Stimulated activated naive CD4-positive, alpha-beta T cell (primary cell): ENCODE measurements at places on chromosomes 3 and 15.

- no peak for DNase-seq
Measured at GRCh38 chr3:14151471-14152083, 26.7 kb downstream of the TMEM43 start.

- DNase-seq, result no peak
Measured at GRCh38 chr3:58041826-58042324, 33.7 kb downstream of the FLNB start.

DNA sequence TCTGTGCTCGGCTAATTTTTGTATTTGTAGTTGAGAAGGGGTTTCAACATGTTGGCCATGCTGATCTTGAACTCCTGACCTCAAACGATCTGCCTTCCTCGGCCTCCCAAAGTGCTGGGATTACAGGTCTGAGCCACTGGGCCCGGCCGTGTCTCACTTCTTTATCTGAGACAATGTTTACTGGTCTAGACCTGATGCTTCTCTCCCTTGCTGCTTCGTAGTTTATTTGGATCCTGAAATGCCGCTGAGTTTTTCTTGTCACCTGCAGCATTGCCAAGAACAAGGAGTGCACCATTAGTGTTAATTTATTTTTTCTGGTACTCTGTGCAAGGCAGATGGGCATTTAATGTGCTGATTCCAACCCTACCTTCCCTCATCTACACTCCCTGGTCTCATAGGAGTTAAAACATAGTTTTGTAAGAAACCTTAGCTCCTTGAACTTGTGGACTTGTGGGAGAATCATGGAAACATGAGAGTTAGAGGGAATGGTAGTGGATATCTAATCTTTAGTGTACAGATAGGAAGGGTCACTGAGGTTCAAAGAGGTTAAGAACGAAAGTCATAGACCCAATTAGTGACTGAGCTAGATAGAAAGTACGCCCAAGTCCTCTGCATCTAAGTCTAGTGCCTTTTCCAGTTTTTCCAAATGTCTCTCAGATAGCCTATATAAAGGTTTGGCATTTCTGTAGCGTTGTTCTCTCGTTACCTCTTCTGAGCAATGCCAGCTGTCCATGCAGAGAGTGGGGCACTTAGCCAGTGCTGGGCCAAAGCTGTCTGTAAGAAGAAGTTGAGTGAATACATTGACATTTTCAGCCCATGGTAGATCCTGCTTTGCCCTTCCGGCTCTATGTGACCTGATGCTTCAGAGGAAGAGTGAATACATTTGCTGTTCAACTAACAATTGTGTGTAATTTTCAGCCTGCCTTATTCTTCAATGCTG, 244.1 kb downstream of the LPP start:
- DNase-seq, result no peak

- DNase-seq, result no peak
Measured at GRCh38 chr3:177976866-177977265, 559.4 kb upstream of the KCNMB2 start.

GRCh38 chr15:56242576-56243162, 1.0 kb downstream of the RFX7 start:
- DNase-seq, result no peak

DNA sequence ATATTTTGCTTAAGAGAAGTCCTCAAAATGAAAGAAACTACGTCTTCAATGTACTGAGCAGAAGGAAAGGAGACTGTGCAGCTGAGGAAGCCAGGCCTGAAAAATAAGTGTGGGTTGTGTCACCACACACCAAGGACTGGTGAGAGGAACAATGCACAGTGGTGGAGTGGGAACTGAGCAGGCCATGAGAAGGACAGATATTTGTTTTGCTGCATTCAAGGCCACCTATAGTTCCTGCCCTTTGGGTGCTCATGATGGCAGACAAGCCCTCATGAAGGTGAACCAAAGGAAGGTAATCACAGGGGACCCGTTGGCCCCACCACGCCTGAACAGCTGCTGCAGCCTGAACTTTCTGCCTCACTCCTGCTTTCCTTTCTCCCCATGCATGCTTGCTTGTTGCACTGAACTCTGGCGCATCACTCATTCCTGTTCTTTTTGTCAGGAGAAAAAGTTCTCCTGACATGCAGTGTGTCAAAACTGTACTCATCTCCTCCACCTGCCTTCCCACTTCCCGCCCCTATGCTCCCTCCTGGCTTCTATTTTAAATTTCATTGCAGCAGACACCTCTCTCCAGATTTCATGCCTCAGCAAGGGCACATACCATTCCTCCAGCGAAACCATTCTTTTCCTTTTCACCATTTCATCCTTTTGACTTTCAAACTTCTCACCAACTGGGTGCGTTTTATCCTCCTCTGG, 2.2 kb upstream of the RNF7 start:
- no peak for DNase-seq

DNA sequence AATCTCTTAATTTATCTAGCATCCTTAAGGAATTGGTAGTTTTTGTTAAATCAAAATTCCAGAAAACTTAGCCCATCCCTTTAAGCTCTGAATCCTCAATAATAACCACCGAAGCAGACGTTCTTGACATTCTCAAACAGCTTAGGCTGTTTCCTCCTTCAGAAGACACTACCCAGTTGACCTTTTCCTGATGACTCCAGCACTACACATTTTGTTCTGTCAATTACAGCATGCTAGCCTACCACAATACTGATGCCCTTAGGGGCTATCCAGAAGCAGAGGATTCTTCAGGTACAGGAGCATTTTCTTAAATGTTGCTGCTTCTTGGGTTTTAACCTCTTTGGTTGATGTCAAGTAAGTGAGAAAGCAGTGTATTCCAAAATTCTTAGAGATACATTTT, 33.4 kb downstream of the ETV5 start:
- no peak for DNase-seq

DNA sequence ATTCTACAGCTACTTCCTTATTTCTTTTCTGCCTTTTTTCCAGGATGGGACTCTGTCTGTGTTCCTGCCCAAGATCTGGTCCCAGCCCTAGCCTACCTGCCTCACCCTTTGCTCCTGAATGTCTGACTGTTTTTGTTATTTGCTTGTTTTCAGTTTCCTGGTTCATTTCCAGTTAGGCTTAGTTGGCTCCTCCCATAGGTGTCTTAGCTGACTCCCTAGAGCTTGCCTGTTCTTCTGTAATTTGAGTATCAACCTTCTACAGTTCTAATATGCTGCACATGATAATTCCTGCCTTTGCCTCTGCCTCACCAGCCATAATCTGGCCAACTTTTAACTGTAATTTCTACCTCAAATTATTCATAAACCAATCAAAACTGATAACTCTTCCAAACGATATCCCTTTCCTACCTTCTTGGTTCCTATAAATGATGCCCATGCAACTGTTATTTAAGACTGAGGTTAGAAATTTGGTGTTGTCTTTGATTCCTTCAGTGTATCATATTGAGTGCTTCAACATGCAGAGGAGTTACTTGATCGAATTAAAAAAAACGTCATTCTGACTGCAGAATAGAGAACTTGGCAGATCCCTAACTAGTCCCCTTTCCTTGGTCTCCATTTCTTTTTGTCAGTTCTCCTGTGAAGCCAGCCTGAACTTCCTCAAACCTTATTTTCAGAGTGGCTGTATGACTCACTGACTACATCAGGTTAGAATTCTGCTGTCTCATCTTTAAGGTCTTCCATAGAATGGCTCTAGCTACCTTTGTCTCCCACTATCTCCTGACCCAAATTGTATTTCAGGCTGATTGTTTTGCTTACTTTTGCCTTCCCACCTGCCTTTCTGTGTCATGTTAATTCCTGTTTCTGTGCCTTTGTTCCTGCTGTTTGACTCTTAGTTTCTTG, 8.4 kb downstream of the GOLM2 start:
- no peak for DNase-seq

GRCh38 chr3:37200141-37200540, 25.8 kb upstream of the LRRFIP2 start:
- DNase-seq, result no peak

DNA sequence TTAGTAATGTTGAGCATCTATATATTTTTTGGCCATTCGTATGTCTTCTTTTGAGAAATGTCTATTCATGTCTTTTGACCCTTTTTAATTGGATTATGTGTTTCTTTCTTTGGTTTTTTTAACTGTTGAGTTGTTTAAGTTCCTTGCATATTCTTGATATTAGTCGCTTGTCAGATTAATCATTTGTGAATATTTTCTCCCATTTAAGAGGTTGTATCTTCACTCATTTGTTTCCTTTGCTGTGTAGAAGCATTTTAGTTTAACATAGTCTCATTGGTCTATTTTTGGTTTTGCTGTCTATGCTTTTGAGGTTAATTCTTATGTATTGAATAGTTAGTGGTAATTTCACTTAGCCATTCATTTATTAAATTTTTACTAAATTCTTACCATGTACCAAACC, 283.8 kb downstream of the ZPLD1 start:
- no peak for DNase-seq

- DNase-seq, result no peak
Measured at GRCh38 chr15:73867956-73868355, 5.4 kb upstream of the TBC1D21 start.

GRCh38 chr3:186532598-186533072, 11.5 kb downstream of the CRYGS start:
- no peak for DNase-seq

DNA sequence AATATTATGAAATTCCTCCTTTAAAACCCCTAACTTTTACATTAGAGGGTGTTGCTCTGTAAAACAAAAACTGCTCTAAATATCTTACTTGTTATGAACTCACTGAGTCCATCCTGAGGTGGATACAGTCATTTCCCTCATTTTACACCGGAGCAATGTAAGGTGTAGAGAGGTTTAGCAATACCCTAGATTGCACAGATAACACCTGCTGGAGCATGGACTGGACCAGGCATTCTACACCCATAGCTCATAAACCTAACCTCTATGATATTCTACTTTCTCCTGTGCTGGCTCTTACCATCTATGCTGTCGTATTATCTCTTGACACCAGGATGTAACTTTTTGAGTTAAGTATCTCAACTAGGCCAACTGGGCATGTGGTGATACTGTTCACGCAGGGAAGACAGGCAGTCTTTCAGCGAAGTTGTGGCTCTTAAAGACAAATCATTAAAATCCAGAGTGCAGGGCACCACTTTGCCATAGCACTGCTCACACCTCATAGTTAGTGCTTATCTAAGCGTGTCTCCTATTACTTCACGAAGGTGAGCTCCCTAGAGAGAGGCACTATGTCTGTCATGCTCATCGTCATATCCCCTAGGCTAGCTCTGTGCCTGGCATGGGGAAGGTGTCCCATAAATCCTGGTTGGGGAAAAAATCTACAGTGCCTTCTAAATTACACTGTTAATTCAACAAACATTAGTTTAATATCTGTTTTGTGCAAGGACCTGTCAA, 100.1 kb upstream of the SLC2A2 start:
- DNase-seq, result no peak

DNA sequence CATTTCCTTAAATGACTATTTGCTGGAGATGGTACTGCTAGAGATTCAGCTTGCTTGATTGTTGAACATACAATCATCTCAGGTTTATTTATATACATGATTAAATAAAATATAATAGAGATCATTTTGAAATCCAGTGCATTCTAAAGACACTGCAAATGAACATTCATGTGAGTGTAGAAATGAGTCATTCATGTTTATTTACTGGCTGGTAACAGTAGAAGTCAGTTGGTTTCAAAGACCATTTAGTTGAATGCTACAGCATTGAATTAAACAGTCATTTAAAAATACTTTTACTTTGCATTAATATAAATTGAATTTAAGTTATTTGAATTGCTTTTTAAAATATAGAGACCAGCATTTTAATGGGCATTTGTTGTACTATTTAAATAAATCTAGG, 551.9 kb upstream of the GOLIM4 start:
- DNase-seq, result no peak

- no peak for DNase-seq
Measured at GRCh38 chr3:49219132-49219531, 47.7 kb downstream of the KLHDC8B start.

GRCh38 chr3:9146367-9147071, 102.9 kb downstream of the SRGAP3 start:
- no peak for DNase-seq

DNA sequence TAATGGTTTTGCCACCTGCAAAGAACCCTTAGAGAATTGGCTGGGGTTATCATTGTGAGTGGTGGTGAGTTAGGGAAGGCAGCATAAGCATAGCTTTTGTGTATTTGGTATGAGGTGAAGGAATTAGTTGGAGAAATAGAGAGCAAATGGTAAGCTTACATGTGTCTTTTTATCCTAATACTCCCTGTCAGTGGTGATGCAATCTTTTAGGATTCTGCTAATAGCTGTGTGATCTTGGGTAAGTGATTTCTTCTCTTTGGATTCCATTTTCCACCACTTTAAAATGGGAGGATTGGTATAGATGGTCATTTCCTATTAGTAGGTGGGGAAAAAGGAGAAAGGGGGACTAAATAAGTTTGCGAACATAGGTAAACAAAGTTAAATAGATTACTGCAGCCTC, 30.9 kb downstream of the PIAS1 start:
- DNase-seq, result no peak

DNA sequence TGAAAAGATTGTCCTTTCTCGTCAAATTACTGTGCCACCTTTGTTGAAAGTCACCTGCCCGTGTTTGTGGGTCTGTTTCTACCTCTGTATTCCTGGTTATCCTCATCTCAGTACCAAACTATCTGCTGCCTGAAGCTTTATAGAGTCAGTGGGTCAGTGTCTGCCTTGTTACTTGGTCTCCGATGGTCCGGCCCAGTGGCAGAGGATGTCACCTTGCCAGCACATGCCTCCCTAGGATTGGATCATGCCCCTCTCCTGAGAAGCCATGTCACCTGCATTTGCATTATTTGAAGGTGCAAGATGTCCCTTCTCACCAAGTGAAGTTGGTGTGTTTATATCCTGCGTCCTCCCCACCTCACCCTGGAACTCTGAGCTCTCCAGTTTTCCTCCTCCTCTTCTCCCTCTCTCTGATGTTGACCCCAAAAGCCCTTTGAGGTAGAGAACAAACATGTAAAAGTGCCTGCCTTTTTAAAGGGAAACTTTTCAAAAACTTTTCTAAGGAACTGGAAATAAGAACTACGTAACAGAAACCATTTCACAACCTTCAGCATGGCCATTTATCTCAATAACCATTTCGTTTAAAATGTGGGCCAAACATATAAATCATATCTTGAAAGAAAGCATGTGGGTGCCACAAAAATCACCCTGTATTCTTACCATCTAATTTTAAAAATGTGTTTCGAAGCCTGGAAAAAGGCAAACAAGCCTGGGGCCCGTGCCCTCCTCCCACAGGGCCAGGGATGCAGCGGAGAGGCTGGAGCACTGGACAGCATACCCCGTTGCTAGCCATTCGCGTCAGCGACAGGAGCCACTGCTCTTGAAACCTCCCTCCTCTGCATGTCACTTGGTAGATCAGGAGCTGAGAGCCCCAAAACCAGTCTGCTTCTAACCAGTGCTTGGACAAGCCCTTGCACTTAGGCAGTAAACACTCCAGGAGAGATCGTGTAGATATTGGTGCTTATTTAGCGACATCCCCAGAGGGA, 102.1 kb downstream of the VGLL4 start:
- DNase-seq, result no peak
